ENCODE measurements at places on chromosomes 5 and 9.

GRCh38 chr5:6480133-6481051 is 31.7 kb downstream of the UBE2QL1 start:
- DNase-seq, result no peak

- DNase-seq, result no peak
Observed at GRCh38 chr5:166906991-166907713, 1384.3 kb upstream of the WWC1 start.

DNA sequence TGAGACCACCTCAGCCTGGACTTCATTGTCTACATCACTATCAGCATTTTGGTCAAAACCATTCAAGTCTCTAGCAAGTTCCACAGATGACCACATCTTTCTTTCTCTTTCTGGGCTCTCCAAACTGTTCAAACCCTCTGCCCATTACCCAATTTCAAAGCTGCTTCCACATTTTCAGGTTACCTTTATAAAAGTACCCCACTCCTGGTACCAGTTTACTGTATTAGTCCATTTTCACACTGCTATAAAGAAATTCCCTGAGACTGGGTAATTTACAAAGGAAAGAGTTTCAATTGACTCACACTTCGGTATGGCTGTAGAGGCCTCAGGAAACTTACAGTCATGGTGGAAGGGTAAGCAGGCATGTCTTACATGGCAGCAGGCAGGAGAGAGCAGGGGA is 84.5 kb downstream of the FBXL7 start:
- no peak for DNase-seq

DNA sequence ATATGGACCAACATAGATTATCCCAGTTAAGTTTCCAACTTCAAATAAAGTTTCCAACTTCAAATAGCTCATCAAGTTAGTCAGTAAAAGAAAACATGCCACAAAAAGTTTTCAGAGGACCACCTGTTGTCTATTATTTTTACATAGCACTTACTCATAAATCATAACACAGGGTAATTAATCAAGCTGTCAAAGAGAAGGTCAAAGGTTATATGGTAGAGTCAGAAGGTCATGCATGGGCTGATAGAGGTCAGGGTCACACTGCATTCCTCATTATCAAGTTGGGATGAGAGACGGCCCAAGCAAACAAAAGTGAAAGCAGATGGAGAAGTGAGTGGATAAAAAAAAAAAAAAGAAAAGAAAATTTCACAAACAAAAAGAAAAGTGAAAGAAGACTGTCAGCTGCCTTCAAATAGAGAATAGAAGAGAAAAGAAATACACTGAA is 145.5 kb upstream of the POU5F2 start:
- no peak for DNase-seq

DNA sequence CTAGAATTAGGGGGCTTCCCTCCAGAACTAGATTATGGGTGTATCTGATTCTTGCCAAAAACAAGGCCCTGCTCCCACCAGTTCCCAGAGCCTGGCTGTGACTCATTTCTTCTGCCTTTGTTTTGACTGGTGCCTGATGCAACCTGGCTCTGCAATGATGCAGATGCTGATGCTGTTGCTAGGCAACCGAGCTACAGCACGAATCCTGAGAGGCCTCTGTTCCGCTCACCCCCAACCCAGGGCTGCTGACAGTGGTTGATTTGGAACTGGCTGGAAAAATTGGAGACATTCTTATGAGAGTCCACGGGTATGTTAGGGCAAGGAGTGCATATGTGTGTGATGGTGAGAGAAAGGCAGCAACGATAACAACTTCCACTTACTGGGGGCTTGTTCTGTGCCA is 100.3 kb downstream of the NSG2 start:
- DNase-seq, result peak; percentile 19

DNA sequence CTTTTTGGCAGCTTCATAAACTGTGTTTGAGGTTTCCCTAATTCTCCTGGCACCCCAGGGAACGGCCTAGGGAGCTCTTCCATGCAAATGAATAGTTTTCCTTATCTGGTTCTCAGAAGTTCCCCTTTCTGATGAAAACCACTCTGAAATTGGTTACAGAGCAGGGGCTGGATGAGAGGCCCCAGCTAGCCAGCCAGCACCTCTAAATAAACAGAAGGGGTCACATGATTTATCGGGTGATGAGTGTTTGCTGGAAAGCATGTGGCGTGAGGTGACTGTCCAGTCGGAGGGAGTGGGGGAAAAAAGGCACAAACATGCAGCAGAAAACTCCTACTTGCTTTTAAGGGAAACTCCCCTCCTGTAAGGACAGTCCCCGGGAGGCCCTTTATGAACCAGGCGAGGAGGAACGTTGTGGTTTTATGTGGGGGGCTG is 261.2 kb upstream of the ANKRD55 start:
- DNase-seq, result no peak

GRCh38 chr9:134555094-134555650 is 86.4 kb upstream of the COL5A1 start:
- DNase-seq, result no peak
